Ascending aorta (tissue), 2 donors: ENCODE measurements at places on chromosomes 16 and 17.

DNA sequence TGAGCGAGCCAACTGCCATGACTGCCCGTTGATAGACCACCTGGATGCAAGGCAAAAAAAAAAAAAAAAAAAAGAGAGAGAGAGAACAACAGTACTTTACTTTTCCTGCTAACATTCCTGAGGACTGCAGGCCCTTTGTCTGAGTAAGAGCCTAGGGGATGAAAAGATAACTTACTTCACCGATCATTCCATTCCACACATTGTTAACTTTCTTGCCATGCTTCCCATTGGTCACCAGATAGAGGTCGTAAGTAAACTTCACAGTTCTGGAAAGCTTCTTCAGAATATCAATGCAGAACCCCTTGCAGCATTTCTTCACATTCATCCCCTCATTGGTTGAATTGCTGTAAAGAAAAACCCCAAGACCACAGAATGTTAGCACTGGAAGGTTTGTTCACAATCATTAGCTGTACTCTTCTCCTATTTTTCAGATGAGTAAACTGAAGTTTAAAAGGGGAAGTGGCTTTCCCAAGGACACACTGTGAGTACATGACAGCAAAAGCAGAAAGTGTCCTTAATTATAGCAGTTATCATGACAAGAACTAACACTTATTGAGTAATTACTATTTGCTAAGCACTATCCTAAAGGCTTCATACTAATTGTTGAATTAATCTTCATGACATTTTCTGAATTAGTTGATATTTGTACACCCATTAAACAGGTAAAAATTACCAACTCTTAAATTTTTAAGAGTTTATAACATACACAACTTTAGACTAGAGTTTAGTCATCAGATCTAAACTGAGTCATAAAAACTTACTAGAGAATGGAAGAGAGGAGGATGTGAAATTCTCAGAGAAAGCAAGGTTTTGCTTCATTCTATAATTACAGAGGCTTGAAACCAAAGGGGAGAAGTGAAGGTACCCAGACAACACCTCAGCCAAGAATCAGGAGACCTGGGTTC lies 341.2 kb downstream of the GRIN2A start:
- no peak for DNase-seq

- DNase-seq: no peak
Observed at GRCh38 chr16:29745121-29745852, 503 bp downstream of the C16orf54 start.

GRCh38 chr16:66429290-66429962 lies 2.3 kb downstream of the BEAN1 start:
- DNase-seq: no peak

- DNase-seq: peak; percentile 61
Observed at GRCh38 chr17:76137001-76137350, 4.1 kb downstream of the FOXJ1 start.

DNA sequence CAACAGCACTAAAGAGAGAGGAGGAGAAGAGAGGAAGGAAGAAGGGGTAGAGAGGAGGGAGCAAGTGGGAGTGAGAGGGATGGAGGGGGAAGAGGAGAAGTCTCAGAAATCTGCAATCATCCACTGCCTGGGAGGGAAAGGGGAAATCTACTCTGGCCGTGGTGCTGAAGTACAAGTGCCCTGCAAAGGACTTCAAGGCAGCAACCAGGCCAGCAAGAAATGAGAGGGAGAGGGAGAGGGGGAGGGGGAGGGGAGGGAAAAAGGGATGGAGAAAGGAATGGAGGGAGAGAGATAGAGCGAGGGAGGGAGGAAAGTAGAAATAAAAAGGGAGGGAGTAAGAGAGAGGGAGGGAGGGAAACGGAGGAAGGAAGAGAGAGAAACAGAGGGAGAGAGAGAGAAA lies 130.8 kb upstream of the EEF2KMT start:
- no peak for DNase-seq

DNA sequence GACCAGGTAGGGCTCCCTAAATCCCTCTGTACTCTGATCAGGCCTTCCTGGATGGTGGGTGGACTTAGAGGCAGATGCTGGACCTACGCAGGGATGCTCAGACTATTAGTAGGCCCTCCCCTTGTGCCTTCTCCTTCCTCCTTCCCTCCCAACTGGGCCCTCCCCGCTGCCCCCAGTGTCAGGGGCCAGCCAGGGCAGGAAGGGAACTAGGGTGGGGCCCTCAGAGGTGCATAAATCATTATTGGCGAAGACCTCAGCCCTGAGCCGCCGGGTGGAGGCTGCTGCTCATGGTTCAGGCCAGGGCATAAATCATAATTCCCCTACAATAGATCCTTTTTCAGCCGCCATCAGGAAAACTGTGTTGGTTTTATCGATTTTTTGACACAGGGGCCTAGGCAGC lies 81.4 kb downstream of the MRM1 start:
- no peak for DNase-seq

- DNase-seq: no peak
Observed at GRCh38 chr17:32491371-32492263, 4.8 kb downstream of the CDK5R1 start.

DNA sequence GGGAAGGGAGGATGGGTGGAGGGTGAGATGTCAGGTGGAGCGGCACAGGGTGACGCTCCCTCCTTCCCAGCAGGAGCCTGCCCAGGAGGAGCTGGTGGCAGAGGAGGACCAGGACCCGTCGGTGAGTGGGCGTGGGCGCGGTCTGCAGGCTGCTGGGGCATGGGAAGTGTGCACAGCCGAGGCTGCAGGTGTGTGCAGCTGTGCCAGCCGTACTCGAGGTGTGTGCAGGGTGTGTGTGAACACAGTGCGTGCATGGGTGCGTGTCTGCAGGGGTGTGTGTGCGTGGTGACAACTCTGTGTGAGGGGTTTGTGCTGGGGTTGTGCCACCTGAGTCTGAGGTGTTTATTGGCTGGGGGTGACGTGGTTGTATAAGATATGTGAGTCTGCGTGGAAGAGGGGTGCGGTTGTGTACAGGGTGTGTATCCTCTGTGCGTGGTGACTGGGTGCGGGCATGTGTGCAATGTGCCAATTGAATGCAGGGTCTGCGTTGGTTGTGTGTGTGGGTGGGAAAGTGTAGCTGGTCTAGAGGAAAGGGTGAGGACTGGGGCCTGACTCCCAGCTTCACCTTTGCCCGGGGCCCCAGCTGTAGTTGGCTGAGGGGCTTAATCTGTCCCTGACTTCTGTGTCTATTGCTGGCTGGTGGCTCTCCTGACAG lies 670 bp downstream of the TNFSF12 start:
- no peak for DNase-seq

- DNase-seq: peak; percentile 88
Observed at GRCh38 chr17:8289103-8289397, 580 bp downstream of the RANGRF start.

GRCh38 chr17:15513058-15513791 lies 45.8 kb upstream of the CDRT4 start:
- DNase-seq: no peak

GRCh38 chr16:608019-608418 lies 18.2 kb downstream of the RAB40C start:
- DNase-seq: no peak

GRCh38 chr17:80113033-80113484 lies 11.7 kb downstream of the GAA start:
- no peak for DNase-seq

- no peak for DNase-seq
Observed at GRCh38 chr16:5502467-5502869, 404.9 kb upstream of the EEF2KMT start.

DNA sequence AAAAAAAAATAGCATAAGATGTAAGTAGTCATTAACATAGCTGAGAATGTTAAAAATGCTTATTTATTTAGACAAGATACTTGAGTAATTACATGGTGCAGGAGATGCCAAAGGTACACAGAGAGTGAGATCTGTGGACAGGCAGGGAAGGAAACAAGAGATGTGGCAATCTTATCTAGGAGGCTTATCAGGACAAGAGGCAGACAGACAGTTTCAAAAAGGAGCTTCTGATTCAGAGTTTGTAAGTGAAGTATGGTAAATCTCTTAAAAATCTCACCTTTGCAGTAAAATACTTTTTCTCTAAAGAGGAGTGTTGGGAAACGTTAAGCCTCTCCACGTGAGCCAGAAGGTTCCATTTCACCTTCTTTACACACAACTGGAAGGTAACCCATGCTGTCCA lies 19.9 kb upstream of the GHDC start:
- DNase-seq: no peak
